ENCODE measurements at places on chromosomes 3 and 15. TPM values are rescaled to one million over a fixed set of nuclear protein-coding genes. Genes with fewer than 3 reads are reported as not detected.

Gene A4GNT
- not detected for total RNA-seq

Gene GABRA5
- total RNA-seq = not detected

Gene LRRC31
- total RNA-seq = not detected

Gene AHSG
- not detected for total RNA-seq

Gene PRSS50
- not detected for total RNA-seq

Gene MAP1A
- 108 TPM for total RNA-seq

All from fibroblast of the aortic adventitia (primary cell).